Neural crest cell (in vitro differentiated cells): ENCODE measurements at places on chromosomes 12 and 14. TPM values are rescaled to one million over a fixed set of nuclear protein-coding genes. Genes with fewer than 3 reads are reported as not detected.

Gene ALDH2
- 62.8 and 65.9 TPM in 2 replicates for total RNA-seq

Gene FGD6
- total RNA-seq: 17.3 and 17.4 TPM in 2 replicates

DNA sequence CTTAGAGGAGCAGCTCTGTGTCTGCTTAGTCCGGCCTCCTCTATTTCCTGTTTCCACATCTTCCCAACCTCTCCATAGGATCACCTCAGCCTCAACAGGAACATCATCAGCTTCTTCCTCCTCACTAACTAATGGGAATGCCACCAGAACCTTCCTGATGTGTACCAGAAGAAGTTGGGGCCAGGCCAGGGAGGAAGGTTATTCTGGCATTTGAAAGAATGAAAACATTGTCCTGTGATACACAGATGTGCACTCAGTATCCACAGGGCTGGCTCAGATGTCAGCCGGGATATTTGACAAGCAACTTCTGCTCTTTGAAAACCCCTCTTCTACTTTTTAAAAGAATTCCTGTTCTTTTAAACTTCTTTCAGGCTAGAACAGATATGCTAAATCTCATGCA lies 63.6 kb downstream of the TMEM30B start:
- H3K36me3 ChIP-seq: no peaks in the 10 kb centered on the region
- no peak overlapping the region for H3K4me3 ChIP-seq
- H3K27ac ChIP-seq: no peak overlapping the region
- no peaks in the 10 kb centered on the region for H3K27me3 ChIP-seq
- peaks cover 8% of the 10 kb centered on the region for H3K4me1 ChIP-seq
- no peak for DNase-seq

DNA sequence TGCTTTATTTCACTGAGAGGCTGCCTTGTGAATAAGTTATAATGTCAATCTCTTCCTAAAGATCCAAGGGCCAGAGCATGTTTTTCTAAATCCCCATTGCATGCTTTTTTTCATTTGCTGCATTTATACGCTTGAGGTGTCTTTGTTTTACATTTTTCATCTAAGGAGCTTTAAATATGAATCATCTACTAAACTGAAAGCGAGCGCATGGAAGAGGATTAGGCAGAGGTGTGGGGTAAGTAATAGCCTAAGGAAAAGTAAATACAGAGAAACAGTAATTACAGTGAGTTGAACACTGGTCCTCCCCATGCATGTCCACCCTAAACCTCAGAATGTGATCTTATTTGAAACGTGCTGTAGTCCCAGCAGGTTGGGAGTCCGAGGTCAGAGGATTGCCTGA lies 76.4 kb upstream of the METAP2 start:
- no peak overlapping the region for H3K27ac ChIP-seq
- H3K4me1 ChIP-seq: no peaks in the 10 kb centered on the region
- no peak overlapping the region for H3K4me3 ChIP-seq

Gene CRIP1
- 3.2 and 4.8 TPM in 2 replicates for total RNA-seq

Gene RFLNA
- total RNA-seq: 2.1 and 2.8 TPM in 2 replicates

GRCh38 chr14:70808416-70809224 lies 693 bp downstream of the MAP3K9 start:
- H3K4me3 ChIP-seq: peak overlapping the region; percentile 83
- H3K27me3 ChIP-seq: peaks cover 14% of the 10 kb centered on the region
- peak; percentile 35 for DNase-seq
- peaks cover 6% of the 10 kb centered on the region for H3K4me1 ChIP-seq
- H3K36me3 ChIP-seq: no peaks in the 10 kb centered on the region

GRCh38 chr12:56237552-56237951 lies 7.7 kb downstream of the SLC39A5 start:
- peaks cover 16% of the 10 kb centered on the region for H3K4me1 ChIP-seq
- H3K27me3 ChIP-seq: no peaks in the 10 kb centered on the region
- no peak for DNase-seq
- no peak overlapping the region for H3K4me3 ChIP-seq

DNA sequence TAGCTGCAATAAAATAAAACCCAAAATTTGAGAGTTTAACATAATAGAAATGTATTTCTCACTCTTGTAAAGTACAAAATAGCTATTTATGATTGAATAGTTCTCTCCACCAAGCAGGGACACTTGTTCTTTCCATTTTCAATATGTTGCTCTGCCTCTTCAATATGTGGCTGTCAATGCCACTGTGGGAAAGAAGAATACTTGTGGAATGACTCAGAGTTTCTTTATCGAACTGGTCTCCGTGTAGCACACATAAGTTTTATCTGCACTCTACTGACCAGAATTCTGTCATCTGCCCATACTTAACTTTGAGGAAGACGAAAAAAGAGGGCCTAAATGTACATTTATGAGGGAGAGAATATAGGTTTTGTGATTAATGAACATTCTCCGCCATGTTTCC lies 256.9 kb downstream of the ATXN7L3B start:
- no peak overlapping the region for H3K27ac ChIP-seq
- no peaks in the 10 kb centered on the region for H3K4me1 ChIP-seq
- no peaks in the 10 kb centered on the region for H3K36me3 ChIP-seq
- no peaks in the 10 kb centered on the region for H3K27me3 ChIP-seq
- H3K4me3 ChIP-seq: no peak overlapping the region

Gene SCNN1A
- total RNA-seq: not detected in 2 replicates

DNA sequence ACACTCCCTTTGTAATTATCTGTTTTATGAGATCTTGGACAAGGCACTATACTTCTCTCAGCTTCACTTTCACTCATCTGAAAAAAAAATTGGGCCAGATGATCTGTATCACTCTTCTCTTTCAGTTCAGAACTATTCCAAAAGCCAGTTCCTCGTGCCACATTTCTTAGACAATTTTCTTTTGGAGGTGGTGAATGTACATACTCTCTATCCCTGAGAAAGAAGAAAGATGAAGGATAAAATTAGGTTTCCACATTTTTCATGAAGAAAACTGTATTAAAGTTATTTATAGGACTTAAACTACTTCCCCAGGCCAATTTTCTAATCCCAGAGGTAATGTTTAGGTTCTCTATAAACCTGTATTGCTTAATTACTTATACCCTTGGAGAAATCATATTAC lies 171.6 kb downstream of the SLC6A15 start:
- H3K4me3 ChIP-seq: no peak overlapping the region
- DNase-seq: no peak
- no peak overlapping the region for H3K27ac ChIP-seq
- H3K4me1 ChIP-seq: no peaks in the 10 kb centered on the region
- no peaks in the 10 kb centered on the region for H3K36me3 ChIP-seq

Gene KCNMB4
- 6.1 and 6.9 TPM in 2 replicates for total RNA-seq

DNA sequence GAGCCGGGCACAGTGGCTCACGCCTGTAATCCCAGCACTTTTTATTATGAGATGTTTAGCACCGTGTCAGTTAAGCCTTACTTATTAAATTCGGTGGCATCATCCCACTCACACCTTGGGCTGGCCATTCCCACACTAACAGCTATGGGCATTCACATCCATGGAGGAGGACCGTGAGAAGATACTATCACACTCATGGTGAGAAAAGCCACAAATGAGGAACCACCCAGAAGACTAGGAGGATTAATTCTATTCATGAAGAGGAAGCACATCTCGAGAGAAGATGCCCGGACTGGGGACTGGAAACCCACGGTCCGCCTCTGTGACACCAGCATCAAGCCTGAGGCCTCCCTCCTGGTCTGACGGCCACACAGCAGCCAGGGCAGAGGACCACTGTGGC lies 4.9 kb downstream of the CDC42BPB start:
- no peak overlapping the region for H3K27ac ChIP-seq
- no peaks in the 10 kb centered on the region for H3K27me3 ChIP-seq
- H3K36me3 ChIP-seq: no peaks in the 10 kb centered on the region

DNA sequence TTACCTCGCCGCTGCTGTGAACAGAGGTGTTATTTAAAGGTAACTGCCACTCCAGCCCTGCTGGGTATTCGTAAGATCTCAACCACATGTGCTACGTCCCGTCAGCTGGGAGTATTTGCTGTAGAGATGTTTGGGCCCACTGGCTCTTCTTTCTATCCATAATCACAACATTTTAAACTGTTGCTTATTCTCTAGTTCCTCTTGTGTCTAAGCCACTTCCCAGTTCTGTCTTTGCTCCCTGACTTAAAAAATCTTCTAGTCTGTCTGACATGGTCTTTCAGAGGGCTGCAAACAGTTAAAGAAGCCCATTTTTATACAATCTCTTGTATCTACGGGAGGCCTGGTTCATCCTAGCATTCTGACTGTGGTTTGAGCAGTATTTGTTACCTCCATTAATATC lies 33.2 kb upstream of the HELB start:
- H3K4me1 ChIP-seq: no peaks in the 10 kb centered on the region
- no peaks in the 10 kb centered on the region for H3K36me3 ChIP-seq
- no peak overlapping the region for H3K27ac ChIP-seq
- H3K4me3 ChIP-seq: no peak overlapping the region

Gene RPL41
- 4,478 and 4,582 TPM in 2 replicates for total RNA-seq

DNA sequence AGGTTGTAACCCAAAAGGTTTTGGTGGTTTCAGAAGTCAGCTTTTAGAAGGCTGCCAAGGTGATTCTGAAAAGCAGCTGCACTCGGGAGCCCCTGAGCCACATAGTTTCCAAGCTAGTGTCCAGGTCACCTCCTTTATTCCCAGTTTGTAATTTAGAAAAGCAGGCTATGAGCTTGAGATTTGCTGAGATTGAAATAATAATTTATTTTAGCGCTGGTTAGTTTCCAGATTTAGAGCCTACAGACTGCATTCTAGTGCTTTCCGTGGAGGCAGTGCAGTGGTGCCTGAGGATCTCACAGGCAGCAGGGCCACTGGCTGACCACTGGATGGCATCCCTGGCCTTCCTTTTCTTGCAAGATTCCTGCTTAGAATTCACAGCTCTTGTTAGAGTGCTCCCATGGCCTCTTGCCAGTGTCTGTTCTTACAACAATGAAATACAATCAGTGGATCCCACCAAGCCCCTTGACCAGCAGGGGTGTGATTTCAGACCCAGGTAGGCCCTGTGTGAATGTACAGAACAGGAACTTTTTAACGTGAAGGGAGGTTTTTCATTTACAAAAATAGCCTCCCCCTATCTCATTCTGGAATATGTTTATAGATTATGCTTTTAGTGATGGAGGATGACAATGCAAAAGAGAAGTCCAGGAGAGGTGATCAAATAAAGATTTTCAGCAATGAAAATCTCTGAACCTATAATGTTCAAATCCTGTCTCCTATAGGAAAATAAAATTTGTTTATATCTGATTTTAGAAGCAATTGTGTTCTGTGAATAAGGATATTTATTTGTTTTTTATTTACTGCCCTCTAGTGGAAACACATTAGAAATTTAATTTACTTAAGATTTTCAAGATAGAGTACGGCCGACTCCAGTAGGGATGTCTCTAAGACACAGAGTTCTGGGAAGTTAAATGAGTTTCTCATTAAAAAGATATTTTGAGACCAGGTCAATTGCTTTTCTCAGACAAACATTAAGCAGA lies 362.1 kb upstream of the STXBP6 start:
- H3K4me1 ChIP-seq: peaks cover 3% of the 10 kb centered on the region
- H3K4me3 ChIP-seq: no peak overlapping the region
- no peaks in the 10 kb centered on the region for H3K27me3 ChIP-seq
- no peak overlapping the region for H3K27ac ChIP-seq

- no peaks in the 10 kb centered on the region for H3K27me3 ChIP-seq
- H3K4me3 ChIP-seq: no peak overlapping the region
- H3K27ac ChIP-seq: no peak overlapping the region
- H3K36me3 ChIP-seq: peaks cover 3% of the 10 kb centered on the region
Observed at GRCh38 chr14:59344016-59344415, 121.2 kb downstream of the GPR135 start.

DNA sequence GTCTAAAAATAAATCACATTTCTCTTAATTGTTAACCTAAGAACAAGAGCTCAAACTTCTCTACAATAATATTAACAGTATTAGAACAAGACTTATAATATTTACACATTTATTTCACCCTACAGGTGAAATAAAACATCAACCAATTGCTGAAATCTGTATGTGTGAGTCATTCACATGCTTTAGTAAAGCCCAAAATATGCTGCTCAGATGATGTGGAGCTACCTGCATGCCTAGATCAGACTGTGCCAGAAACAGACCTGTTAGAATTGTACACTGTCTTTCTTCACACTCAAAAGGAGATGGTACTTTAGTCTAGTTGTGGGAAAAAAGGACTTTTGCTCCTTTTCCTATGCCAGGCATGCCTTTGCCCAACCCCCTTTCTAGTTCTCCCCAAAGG lies 54.7 kb downstream of the RPS6KA5 start:
- H3K27ac ChIP-seq: no peak overlapping the region
- no peaks in the 10 kb centered on the region for H3K27me3 ChIP-seq
- no peak for DNase-seq

DNA sequence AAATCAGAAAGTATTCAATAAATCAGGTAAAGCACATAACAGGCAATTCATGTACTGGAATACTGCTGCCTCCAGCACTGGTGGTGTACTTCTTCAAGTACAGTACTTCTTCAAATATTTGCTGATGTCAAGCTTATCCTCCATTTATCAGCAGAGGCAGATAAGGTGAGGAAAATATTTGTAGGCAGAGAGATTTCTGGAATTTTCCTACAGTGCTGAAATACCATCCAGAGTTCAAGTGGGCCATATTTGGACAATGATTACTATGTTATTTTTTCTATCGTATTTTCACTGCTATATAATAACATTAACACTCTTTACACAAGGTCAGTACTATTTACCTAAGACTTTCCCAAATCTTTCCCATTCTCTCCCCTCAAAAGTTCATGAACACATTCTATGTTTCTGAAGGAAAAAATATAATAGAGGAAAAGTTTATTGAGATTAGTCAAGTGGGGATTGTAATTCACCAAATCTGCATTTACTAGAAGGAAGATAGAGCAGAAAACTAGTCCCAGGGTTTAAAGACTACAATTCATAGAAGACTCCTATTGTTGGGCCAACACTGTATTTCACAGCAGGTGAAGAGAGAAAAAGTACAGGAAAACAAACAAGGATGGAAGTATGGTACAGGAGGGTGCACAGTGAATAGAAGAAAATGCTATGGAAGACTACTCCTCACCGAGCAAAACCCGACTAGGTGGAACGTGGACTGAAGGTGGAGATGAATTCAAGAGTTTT lies 141.1 kb downstream of the PAWR start:
- H3K27me3 ChIP-seq: no peaks in the 10 kb centered on the region
- peaks cover 5% of the 10 kb centered on the region for H3K4me1 ChIP-seq
- H3K36me3 ChIP-seq: peaks cover 16% of the 10 kb centered on the region

GRCh38 chr12:25914551-25914950 lies 43.9 kb upstream of the RASSF8 start:
- no peaks in the 10 kb centered on the region for H3K27me3 ChIP-seq
- H3K27ac ChIP-seq: no peak overlapping the region
- no peak for DNase-seq
- H3K4me3 ChIP-seq: no peak overlapping the region
- peaks cover 5% of the 10 kb centered on the region for H3K4me1 ChIP-seq

GRCh38 chr12:102169922-102170621 lies 27.6 kb downstream of the PMCH start:
- peaks cover 5% of the 10 kb centered on the region for H3K4me1 ChIP-seq
- H3K36me3 ChIP-seq: peaks cover 4% of the 10 kb centered on the region
- DNase-seq: no peak
- no peak overlapping the region for H3K27ac ChIP-seq
- no peaks in the 10 kb centered on the region for H3K27me3 ChIP-seq

GRCh38 chr12:118436002-118436730 lies 59.8 kb downstream of the SUDS3 start:
- no peak overlapping the region for H3K27ac ChIP-seq
- peaks cover 8% of the 10 kb centered on the region for H3K27me3 ChIP-seq
- H3K4me1 ChIP-seq: peaks cover 9% of the 10 kb centered on the region
- DNase-seq: peak; percentile 15

GRCh38 chr14:36091096-36091495 lies 85.4 kb downstream of the PTCSC3 start:
- H3K36me3 ChIP-seq: no peaks in the 10 kb centered on the region
- H3K4me3 ChIP-seq: no peak overlapping the region
- H3K27me3 ChIP-seq: peaks cover 11% of the 10 kb centered on the region
- H3K27ac ChIP-seq: peak overlapping the region; percentile 6
- peaks cover 5% of the 10 kb centered on the region for H3K4me1 ChIP-seq
- no peak for DNase-seq

Gene AP1G2
- 42.3 and 53.2 TPM in 2 replicates for total RNA-seq

Gene ANO2
- 1.9 and 2.0 TPM in 2 replicates for total RNA-seq

Gene BATF
- total RNA-seq: not detected in 2 replicates
